ENCODE measurements at places on chromosomes 7 and 10.

DNA sequence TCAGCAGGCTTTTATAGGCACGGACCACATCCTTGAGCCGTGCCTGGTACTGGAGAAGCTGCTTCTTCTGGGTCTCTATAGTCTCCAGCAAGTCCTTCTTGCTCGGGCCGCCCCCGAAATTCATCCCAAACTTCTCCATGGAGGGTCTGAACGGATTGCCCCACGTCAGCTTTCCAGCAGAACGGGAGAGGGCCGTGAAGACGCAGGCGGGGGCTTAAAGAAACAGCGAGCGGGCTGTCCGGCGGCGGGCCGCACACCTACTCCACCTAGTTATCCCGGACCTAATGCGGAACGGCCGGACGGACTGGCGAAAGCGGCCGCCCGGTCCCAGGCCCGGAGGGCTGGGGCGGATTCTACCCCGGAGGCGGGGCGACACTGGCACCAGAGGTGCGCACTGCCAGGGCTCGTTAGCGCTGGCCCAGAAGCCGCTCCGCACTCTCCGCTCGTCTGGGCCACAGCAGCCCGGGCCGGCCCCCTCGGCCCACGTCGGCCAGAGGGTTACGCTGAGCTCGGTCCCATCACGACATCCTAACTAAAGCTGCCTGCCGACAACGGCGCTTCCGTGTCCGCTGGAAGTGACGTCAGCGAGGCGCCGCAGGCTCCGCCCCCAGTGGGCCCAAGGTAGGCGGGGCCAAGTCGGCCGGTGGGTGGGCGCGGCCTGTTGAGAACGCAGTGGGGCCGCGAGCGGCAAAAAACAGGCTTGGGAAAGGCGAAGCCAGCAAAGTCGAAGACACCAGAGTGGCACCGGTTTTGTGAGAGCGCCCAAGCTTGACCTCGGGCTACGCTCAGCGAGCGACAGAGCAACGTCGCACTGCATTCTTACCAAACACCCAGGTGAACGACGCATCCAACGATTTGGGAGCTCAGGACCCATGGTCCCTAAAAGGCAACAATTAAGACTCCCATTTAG lies at the start of gene GCC1:
Gene GCC1 (minus strand): TSS at position 553 of the 910 bp plus-strand sequence. CDS start 414 bp downstream, at position 139.
- peak; percentile 86 for DNase-seq

DNA sequence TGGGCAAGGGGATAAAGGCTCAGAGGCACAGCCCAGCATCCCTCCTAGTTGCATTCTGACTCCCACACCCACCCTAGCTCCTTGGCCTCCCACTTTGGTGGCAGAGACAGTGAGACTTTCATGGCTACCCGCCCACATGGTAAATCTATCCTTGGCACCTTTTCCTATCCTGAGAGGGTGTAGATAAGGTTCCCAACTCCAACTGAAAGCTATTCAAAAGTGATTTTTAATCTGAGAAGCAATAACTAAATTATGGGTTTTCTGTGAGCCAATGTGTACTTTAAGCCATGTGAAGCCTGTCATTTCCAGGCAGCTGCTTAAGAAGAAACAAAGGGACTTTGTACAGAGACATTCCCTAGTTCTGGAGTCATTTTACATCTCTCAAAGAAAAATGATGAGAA lies 9.1 kb downstream of the LAMB1 start:
- peak; percentile 39 for DNase-seq

GRCh38 chr7:16271990-16272665 lies 149.2 kb downstream of the CRPPA start:
- DNase-seq, result no peak

- no peak for DNase-seq
Measured at GRCh38 chr10:26335574-26336093, 102.5 kb upstream of the APBB1IP start.

GRCh38 chr10:70626056-70626455 lies 23.5 kb upstream of the PRF1 start:
- no peak for DNase-seq

DNA sequence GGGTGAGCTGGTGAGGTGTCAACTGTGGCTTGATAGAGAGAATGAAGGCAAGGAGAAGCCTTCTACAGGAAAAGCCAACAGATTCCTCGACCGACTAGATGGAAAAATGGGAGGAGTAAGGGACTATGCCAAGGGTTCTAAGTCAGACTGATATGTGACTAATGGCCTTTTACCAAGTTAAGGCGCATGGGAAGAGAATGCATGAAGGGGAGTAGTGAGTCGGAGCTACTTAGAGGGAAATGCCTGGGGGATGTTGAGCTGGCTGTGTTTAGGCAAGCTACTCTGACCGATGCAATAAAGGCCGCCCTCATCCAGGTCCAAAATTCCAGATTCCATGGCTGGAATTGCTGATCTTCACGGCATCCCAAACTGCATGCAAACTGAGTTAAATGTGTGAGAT lies 48.2 kb downstream of the APBB1IP start:
- DNase-seq, result no peak

GRCh38 chr10:44581996-44582395 lies 197.1 kb upstream of the CXCL12 start:
- no peak for DNase-seq

DNA sequence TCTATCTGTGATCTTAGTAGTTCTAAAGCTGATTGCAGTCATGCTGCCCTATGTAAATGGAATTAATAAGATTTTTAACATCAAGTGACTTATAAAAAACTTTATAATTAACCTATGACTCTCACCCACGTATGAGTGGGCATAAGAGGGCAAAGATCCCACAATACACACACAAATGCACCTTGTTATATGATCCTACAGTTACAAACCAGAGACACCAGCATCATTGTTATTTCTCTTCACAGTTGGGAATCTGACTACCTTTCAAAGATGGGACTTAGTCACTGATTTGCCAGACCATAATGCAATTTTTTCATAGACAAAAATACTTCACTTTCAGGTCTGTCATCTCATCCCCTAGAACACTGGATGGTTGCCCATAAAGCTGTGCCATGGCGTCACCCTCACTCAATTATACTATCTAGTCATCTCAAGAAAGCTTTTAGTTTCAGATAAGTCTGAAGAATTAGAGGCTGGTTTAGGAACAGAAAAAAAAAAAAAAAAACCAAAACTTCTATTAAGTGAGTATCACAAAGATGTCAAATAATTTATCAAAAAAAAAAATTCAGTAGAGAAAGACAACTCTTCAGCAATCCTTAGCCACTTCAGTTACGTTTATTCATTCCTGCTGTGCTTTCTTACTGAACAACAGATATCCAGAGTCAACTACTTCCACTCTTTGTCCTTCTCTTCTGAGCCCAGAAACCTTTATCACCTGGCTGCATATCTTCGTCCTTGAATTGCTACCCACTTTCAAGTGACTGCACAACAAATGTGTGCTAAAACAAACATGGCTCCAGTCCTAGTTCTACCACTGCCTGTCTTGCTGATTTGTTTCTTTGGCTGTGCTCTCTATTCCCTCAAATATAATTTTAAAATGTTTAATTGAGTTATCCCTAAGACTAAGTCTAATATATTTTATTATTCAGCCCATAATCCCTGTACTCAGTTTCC lies 175.0 kb upstream of the CHRM2 start:
- no peak for DNase-seq
